Astrocyte (in vitro differentiated cells and primary cell): ENCODE measurements at places on chromosomes 11 and 22.

DNA sequence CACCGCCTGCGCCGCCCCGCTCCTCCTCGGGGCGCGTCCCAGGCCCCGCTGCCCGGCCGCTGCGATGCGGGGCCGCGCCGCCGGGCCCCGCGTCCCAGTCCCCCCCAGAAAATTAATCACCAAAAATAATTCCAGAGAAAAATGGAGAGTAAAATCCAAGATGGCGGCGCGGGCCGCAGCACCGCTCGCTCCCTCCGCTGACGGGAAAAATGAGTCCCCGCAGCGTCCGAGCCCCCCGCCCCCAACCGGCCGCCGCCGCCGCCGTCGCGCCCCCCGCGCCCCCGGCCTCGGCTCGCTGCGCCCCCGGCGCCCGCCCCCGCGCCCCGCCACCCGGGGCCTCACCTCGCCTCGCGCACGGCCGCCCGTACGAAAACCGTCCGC, at the start of gene KMT5B:
KMT5B (minus strand) TSS at position 162 of the 381 bp plus-strand sequence. CDS start 23,220 bp downstream, outside the sequence.
- no peak for DNase-seq

DNA sequence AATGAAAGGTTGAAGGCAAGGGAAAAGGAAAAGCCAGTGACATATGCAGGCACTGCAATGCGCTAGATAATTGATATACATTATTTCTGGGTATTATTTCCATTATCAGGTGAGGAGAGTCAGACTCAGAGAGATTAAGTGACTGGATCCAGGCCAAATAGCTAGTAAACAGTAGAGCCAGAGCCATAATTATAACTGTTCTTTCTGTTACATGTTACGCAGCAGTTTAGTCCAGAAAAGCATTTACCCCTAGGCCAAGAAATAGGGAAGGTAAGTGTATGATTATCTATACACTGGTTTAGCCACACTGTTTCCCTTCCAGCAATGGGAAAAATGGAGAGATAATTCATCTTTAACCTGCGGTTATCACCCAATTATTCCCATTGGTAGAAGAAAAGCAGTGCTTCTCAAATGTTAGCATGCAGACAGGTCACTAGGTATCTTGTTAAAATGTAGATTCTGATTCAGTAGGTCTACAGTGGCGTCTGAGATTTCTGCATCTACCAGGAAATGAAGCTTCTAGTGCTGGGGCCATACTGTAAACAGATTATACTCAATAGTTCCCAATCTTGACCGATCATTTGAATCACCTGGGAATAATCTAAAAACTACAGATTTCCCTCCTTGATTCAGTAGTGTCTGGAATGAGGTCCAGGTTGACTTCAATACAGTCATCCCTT, 69.4 kb downstream of the RBFOX2 start:
- no peak for DNase-seq

DNA sequence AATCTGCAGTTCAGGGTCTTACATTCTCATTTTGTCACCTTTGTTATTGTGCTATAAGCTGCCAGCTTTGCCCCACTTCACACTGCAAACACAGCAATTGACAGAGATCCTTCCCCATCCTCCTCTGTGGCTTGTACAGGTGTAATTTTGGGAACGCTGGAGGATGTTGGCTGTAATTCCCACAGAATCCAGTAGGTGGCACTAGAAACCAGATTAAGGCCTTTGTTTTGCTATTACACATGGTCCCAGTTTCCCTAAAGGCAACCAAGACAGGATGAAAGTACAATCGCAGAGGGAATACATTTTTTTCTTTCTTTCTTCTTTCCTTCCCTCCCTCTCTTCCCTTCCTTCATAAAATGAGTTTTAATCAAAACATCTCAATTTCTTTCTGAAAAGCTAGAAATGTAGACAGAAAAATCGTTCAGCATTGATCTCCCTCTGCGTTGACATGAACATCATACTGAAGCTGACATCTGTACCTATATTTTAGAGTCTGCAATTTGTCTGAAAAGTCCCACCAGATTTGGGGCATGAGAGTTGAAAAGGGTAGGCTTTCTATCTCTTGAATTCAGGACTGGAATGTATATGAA, 21.3 kb upstream of the NELL1 start:
- peak; percentile 5 for DNase-seq

- DNase-seq, result peak; percentile 58
These were observed 103.5 kb downstream of the WNT11 start for GRCh38 chr11:76102802-76103201.

DNA sequence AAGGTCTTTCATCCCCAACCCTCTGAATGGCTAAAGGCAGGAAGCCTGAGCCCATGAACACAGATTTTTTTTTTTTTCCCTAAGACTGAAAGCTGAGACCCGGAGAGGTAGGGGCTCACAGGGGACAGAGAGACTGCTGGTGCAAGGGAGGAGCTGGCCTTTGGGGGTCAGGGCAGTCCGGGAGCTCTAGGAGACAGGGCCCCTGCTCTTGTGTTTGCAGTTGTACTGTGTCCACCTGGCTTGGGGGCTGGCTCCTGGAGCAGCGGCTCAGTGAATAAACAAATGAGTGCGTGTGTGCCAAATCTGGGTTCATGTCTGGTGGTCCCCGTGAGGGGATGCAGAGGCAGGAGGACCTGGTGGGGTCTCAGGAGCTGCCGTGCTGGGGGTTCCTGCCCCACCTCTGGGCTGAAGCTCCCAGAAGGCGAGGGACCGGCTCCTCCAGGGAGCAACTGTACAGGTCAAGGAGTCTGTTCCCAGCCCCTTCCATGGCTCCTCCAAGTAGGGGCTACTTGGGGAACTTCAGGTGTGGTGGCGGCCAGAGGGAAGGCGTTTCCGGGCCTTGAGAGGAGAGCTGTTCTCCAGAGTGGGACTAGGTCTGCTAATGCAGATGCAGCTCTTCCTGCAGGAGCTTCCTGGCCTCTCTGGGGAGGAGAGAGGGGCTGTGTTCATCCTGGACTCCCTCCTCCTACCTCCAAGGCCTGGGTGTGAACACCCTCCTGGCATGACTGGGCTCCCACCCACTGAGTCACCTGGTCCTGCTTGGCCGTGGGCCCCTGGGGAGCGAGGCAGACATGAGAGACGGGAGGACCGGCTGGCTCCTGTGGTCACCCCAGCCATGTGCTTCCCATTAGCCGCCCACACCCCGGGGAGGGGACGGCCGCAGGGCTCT, 57.6 kb downstream of the FBXO7 start:
- DNase-seq, result peak; percentile 91

DNA sequence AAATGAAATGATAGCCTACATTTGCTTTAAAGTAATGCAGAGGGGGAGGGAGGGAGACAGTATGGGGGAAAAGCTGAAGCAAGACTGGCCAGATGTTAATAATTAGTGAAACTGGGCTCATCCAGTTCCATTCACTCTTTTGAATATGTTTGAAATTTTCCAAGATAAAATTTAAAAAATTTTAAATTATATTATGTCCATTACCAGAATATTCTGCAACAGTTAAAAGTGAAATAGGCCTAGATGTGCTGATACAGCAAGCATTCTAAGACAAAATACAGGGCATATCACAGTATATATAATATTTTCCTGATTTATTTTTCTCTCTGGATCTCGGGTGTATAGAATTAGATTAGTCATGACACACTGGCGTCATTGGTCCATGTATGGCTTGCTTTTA, 13.6 kb upstream of the ZNRF3 start:
- DNase-seq, result no peak

DNA sequence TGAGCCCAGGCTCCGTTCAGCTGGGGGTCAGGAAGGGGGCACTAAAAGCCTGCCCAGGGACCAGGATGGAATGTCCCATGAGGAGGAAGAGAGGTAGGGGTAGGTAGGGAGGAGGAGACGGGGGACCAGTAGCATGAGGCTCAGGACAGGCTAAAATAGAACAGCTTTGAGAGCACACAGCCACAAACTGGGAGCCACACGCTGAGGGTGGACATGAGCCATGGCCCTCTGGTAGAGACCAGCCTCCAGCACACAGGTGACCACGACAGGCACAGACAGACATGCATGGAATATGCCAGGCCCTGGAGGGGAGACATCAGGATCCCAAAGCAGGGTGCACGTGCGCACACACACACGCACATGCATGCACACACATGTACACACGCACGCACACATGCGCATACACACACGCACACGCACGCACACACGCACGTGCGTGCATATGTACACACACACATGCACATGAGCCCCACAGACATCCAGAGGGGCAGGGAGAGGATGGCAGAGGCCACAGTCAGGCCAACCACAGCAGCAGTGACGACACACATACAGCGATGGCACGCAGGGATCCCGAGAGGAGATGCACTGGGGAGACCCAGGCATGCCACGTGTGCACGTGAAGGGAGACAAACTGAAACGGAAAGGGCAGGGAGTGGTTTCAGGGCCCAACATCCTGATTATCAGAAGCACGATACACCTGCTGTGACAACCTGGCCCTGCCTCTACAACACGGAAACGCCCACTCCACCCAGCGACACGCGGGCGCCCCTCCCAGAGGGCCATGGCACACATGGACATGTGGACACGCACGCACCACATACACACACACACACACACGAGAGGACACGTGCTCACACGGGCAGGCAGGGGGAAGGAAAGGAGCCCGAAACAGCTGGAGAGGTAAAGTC, 25.7 kb downstream of the LRRC10B start:
- no peak for DNase-seq

DNA sequence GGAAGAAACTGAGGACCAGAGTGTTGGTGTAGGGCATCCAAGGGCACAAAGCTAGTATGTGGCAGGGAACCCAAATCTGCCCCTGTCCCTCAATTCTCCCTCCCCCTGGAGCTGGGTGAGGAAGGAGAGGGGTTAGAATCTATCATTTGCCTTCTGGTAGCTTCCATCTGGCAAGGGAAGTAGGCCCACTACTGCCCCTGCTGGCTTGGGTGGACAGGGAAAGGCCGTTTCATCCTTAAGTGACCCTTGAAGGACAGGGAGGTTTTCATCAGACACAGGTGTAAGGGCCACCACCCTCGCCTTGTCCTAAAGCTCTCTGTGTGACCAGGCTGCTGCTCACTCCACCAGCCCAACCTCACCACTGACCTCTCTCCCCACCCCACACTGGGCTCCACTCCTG, 22.1 kb downstream of the NECTIN1 start:
- no peak for DNase-seq

DNA sequence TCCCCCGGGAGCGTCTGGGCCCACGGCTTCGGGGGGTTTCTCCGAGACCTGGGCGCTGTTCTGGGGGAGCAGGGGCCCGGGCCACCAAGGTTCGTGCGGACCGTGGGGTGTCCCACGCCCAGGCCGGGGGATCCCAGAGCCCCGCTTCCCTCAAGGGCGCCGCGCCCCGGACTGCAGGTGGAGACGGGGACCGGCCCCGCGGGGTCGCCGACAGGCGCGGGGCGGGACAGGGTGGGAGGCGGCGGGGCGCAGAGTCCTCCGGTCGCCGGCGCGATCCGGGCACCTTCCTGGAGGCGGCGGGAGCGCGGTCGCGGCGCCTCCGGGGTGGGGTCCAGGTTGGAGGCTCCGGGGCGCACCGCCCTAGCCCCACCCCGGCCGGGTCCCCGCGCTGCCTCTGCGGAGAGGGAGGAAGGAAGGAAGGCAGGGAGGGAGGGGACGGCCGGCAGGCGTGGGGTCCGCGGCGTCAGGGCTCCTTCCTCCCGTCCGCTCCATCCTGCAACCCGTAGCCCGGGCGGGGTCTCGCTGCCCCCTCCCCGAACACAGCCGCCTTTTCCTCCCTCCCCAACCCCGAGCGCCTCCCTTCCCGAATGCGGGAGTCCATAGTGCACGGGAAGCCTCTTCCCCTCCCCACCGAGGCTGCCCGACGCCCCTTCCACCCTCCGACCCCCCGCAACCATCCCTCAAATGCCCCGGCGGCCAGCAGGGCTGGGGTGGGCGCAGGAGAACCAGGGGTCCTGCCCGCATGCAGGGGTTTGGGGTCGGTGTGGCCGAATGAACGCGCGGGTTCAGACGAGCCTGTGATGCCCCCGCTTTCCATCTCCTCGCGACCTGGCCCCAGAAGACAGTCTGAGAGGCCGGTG, 4.3 kb upstream of the ZBED4 start:
- DNase-seq, result no peak

DNA sequence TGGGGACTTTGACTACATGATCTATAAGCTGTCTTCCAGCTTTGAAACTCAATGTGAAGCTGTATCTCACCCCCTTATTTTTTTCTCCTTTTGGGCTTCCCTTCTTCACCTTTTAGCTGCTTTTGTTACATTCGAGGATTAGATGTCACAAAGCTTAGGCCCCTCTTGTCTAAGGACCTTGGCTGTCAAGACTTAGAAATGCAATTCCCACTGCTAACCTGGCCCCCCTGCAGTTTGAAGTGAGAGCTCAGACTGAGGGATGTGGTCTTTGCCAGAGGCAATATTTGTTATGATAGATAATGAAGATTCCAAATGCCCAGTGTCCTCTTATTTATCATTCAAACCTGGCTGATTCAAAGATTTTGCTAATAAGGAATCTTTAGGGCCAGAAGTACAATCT, 128.3 kb downstream of the ARL14EP start:
- DNase-seq, result no peak

- DNase-seq, result peak; percentile 42
These were observed 112.9 kb downstream of the SPON1 start for GRCh38 chr11:14075118-14076078.

DNA sequence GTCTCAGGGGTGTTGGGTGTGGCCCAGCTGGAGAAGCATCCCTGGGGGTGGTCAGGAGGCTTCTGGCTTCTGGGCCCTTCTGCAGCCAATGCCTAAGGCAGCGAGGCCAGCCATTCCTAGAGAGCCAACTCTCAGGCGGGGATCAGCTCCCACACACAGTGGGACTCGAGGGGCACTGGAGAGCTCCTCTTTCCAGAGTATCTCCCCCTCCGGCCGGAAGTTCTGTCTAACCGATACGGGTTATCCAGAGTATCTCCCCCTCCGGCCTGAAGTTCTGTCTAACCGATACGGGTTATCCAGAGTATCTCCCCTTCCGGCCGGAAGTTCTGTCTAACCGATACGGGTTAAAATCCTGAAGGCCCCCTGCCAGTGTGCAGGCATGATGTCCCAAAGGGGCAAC, 71.2 kb upstream of the B3GAT1 start:
- no peak for DNase-seq

DNA sequence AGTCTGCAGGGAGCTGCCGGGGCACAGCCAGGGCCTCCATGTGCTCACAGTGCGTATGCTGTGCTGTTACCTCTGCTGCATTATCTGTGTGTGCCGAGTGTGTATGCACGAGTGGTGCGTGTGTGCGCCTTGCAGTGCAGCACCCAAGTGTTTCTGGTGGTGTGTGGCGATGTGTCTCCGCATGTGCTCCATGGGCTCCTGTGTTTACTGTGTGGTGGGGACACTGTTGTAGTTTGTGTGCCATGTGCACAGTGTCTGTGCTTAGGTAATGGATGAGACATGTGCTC, 31.4 kb downstream of the KCNC1 start:
- no peak for DNase-seq

DNA sequence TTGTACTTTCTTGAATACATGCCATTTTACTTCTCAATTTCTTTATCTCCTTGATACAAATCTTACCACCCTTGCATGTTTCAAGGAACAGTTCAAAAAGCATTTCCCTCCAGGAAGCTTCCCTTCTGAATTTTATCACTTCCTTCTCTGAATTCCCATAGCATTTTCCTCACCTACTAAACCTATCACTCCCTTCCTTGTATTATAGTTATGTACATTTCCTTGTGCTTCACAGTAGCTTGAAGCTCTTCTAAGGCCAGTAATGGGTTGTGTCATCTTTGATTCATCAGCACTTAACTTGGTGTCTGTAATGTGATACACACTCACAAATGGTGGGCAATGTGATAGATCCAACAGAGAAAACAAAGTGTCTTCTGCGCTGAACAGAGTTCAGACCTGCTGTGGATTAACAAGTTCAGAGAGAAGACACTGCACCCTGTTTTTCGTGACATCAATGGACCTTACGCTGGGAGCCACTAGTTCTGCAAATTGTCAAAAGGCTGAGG, 127.5 kb downstream of the CCDC81 start:
- no peak for DNase-seq

GRCh38 chr22:31829505-31829904, 75.7 kb downstream of the DEPDC5 start:
- DNase-seq, result peak; percentile 95
